Left renal pelvis (tissue), 4 donors: ENCODE measurements at places on chromosomes 16 and 17.

DNA sequence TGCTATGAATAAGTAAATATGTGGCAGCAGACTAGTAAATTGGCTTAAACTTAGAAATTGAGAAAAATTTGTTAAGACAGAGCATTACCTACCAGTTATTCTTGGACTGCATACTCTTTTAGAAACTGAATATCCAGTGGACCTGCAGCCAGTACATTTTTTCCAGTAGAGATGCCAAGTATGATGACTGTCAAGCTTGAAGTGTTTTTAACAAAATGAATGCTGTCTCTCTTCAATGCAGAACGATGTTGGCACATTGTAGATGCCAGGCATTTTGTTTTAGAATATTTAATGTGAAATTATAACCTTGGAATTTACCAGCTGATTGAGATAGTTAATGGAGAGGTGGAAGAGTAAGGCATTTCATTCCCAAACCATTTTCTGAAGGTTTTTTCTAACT is 52.5 kb downstream of the NFAT5 start:
- no peak for DNase-seq

- DNase-seq = no peak
Observed at GRCh38 chr17:38511150-38512108, 83.2 kb downstream of the ARHGAP23 start.

GRCh38 chr17:49132699-49133364 is at the start of gene B4GALNT2:
Gene B4GALNT2, plus strand, starts transcription at chr17:49132769. Its CDS starts 24 bp downstream, at chr17:49132793.
- no peak for DNase-seq

- DNase-seq = no peak
Observed at GRCh38 chr16:68257906-68258800, 6.2 kb upstream of the SLC7A6 start.

DNA sequence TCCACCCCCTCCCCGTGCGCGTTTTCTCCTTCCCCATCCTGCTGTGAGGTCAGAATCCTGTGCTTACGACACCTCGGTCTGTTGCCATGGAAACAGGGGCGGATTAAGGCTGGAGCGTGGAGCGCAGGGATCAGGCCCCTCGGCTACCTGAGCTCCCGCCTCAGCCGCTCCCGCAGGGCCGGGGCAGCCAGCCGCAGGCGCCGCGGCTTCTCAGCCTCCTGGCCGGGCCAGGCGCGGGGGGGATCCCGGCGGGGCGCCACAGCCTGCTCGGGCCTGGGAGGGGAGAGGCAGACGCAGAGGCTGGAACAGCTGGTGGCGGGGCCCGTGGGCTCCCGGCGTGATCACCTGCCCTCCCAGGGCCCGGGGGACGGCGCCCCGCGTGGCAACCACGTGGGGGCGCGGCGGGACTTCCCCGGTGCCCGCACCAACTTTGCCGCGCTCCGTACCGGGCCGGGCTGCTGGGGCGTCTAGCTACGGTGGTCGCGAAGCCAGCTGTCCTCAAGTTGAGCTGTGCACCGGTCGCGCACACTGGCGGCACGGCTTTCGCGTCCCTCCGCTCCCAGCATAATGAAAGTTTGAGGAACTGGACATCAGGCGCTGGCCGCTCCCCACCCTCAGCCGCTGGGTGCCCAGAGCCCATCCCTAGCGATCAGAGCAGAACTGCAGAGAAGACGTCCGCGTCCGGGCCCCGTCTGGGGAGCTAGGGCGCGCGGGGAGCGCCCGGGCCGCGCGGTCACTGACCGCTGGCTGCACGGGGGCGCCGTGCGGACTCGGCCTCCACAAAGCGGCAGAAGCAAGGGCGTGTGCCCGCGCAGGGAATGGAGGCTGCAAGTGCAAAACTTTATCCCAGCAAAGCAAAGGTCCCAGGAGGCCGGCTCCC is 1.2 kb downstream of the RTN4RL1 start:
- no peak for DNase-seq

GRCh38 chr17:21125862-21126261 is 902 bp upstream of the DHRS7B start:
- DNase-seq = no peak

DNA sequence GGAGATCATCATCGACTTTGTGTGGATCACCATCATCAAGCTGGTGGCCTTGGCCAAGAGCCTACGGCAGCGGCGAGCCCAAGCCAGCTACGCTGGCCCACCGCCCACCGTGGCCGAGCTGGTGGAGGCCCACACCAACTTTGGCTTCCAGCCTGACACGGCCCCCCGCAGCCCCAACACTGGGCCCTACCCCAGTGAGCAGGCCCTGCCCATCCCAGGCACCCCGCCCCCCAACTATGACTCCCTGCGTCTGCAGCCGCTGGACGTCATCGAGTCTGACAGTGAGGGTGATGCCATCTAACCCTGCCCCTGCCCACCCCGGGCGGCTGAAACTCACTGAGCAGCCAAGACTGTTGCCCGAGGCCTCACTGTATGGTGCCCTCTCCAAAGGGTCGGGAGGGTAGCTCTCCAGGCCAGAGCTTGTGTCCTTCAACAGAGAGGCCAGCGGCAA is 72.5 kb downstream of the COG7 start:
- DNase-seq = no peak

DNA sequence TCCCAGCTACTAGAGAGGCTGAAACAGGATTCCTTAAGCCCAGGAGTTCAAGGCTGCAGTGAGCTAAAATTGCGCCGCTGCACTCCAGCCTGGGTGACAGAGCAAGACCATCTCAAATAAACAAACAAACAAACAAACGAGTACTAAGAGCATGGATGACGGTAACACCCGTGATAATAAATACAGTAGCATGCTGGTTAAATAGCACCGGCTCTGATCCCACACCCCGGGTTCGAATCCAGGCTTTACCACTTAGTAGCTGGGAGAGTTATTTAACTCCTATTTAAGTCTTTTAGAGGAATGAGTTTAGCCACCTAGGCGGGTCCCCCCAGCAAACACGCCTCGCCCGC is 301 bp upstream of the METTL22 start:
- no peak for DNase-seq

DNA sequence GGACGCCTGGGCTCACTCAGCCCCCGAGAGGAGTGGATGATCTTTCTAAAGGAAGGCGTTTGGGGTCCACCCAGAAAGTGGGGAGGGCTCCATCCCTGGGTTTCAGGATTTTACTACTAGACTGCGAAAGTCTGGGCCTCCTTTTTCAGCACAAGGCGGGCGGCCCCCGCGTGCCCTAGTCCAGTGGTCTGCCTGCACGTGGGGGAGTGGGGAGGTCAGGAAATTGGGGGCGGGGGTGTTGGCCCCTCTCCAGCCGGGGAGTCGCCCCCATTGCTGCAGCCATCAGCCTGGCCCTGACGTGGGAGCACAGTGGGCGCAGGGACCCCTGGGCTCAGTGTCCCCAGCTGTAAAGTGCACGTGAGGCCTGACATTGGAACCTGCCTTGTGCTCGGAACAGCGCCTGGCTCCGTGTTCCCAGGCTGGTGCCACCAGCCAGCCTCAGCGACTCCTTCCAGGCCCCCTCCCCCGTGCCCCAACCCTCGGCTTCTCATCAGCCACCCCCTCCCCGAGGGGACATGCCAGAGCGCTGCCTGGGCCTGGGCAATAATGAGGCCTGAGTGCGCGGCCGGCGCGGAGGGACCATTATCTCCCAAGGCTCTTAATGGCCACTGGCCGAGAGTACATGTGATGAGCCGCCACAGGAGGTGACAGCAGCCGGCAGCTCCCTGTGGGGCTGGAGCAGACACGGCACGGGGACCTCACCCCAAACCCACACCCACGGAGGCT is 2.4 kb upstream of the C1QTNF8 start:
- DNase-seq = no peak

DNA sequence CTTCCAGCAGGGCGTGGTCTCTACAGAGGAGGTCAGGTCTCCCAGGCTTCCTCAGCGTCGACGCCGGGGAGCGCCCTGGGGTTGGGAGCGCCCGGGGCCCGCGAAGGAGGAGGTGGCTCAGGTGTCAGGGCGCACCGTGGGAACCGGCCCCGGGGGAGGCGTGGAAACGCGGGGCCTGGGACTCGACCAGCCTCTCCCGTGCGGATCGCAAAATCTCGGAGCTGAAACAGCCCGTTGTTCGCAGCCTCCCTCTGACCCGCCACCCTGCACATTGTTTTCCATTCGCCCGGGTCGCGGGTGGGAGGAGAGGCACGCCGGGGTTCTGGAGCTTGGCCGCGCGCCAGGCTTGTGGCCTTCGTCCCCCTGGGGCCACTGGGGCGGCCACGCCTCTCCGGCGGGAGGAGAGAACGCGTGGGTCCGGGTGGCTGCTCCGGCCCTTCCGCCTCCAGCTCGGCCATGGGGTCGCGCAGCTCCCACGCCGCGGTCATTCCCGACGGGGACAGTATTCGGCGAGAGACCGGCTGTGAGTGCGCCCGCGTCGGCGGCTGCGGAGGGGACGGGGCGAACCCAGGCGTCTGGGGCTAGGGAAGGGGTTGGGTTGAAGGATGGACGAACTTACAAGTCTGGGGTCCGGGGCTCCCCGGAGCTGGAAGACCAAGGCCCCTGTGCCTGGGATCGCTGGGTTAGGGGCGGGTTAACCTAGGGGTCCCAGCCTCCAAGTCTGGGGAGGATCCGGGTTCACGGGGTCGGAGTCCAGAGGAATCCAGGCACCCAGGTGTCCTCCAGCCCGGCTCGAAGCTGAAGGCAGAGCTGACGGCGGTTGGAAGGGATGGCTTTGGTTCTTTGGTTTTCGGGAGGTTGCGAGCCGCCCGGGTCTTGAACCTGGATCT is at the start of gene CHP2:
Gene CHP2 (plus strand): TSS at position 433 of the 890 bp plus-strand sequence. CDS start 24 bp downstream, at position 457.
- DNase-seq = no peak

DNA sequence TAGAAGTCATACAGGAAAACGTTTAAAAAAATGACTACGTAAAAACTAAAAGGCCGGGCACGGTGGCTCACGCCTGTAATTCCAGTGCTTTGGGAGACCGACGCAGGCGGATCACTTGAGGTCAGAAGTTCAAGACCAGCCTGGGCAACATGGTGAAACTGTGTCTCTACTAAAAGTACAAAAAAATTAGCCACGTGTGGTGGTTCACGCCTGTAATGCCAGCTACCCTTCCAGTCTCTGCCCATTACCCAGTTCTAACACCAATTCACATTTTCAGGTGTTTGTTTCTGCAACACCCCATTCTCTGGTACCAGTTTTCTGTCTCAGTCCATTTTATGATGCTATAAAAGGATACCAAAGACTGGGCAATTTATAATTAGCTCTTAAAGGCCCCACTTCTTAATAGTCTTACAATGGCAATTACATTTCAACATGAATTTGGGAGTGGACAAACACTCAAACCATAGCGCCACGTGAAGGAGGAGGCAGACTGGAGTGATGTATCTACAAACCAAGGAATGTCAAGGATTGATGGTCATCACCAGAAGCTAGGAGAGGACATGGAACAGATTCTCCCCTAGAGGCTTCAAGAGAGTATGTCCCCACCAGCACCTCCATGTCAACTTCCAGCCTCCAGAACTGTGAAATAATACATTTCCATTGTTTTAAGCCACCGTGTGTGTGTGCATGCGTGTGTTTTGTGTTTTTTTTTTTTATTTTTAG is 791 bp upstream of the C17orf75 start:
- DNase-seq = no peak

GRCh38 chr16:19718624-19718965 is 524 bp downstream of the IQCK start:
- no peak for DNase-seq

GRCh38 chr16:1713933-1714332 is 7.9 kb downstream of the MAPK8IP3 start:
- no peak for DNase-seq

DNA sequence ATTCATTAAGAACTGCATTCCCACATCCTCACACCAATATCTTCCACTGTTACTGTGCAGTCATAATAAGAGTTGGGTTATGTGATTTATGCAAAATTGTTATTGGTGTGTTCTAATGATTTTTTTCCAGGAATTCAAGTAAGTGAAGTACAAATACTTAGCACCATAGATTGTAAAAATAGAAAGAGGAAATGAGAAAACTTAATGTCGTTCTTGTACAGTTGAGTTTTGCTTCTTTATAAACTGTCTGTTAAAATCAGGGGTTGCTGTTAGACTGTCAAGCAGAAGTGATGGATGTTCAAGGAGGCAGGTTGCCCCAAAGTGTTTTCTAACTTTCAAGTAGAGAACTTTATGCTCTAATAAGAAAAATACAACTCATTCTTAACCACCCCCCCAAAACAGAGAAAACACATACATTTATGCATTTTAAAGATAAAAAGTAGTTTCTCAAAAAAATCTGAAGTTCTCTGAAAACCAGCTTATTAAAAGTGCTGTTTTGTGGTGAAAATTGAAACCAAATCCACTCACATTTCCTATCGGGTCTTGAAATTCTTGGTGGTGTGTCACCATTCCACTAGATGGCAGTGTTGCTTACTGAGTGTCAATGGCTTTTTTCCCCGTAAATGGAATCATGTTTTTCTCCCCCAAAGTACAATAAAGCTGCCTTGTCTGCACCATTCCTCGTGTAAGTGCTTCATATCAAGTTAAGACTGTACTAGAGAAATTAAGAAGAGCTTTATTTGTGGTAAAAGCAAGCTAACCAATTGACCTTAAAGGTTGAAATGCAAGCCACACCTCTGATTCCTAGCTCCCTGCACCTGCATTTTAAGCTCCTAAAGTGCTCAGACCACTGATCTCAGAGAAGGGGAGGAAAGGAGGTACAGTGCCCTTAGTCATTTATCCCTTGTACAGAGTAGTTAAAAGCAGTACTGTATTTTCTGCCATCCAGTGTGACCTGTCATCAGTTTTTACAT is 4.7 kb upstream of the IGSF6 start:
- DNase-seq = no peak

DNA sequence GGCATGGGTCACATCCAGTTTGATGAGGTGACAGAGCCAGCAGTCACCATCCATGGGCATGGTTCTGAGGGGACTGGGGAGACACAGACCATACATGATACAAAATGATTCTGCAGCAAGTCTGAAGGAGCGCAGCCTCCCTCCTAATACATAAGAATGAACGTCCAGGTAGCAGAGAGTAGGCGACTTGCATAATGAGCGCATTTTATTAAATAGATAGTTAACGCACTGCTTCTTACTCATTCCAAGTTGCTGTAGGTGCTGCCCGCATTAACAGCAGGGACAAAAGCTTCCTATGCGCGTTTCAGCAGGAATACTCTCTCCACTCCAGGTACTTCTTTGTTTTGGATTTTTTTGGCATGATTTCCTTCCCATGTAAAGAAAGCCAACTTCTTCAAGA is 73.8 kb downstream of the SLC5A11 start:
- no peak for DNase-seq
